ENCODE measurements at places on chromosomes 2 and 18.

GRCh38 chr2:138607746-138608145 lies 106.2 kb downstream of the SPOPL start:
- no peak for DNase-seq

DNA sequence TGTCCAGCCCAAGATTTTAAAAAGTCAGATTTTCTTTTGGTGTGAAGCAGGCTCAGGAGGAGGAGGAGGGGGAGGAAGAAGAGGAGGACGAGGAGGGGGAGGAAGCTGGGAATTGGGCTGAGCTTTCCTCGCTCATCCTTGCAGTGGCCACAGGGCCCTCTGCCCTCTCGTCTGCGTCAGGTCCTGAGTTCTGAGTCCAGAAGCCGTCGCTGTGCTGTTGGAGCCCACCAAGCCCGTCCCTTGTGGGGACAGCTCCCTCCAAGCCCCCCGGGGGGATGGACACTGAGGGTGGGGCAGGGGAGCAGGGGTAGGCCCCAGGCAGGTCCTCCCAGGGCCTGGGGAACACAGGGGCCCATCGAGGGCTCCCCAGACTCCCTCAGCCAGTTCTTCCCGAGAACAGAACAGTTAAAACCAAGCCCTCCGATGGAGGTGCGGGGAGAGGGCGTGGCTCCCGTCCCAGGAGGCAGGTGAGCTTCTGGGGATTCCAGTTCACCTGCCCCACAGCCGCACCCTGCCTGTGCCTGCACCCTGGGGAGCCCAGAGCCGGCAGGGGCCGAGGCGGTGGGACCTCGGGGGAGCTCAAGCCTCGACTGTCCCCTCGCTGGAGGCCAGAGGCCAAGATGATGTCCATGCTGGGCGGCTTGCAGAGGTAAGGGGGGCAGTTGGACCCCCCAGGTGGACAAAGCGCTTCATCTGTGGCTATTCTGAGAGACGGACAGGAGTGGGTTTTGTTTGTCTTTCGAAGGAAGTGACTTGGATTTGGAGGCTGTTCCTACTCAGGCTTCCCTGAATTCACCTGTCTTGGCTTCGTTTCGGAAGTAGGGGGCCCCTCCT lies at the start of gene GAL3ST2:
Gene GAL3ST2, plus strand, starts transcription at position 487 of the 834 bp plus-strand sequence. Its CDS starts 134 bp downstream, at position 621.
- no peak for DNase-seq

- peak; percentile 6 for DNase-seq
Measured at GRCh38 chr18:63162271-63163014, 157.1 kb downstream of the BCL2 start.

DNA sequence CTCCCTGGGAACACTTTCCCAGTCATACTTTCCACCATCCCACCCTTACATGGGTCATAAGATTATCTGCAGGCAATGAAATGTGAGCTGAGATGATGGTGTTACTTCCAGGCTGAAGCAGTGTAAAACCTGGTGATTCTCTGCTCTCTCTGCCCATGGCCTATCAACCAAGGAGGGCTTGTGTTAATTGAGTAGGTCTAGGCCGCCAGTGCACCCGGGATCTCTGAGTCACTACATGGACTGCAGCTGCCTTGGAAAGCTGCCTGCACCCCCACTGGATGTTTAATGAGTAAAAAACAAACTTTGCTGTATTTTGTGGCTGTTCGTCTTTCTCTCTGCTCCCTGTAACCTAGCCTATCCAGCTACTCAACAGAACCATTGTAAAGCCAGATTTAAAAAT lies 451.7 kb upstream of the SMIM21 start:
- peak; percentile 6 for DNase-seq

DNA sequence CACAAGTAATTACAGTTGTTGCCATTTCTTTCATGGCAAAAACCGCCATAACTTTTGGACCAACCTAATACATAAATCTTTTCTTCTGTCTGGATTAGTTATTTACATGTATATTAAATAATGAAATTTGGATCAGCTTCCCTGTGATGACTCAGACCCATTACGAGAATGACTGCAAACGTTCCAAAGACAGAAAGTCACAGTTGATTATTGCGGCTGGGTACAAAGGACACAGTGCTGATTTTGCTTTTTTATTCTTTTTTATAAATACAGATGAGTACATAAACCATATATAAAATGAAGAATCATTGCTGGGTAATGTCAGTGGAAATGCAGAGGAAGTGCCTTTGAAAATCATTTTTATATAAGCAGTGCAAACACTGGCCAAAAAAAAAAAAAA lies 126.2 kb downstream of the TWIST2 start:
- peak; percentile 67 for DNase-seq

DNA sequence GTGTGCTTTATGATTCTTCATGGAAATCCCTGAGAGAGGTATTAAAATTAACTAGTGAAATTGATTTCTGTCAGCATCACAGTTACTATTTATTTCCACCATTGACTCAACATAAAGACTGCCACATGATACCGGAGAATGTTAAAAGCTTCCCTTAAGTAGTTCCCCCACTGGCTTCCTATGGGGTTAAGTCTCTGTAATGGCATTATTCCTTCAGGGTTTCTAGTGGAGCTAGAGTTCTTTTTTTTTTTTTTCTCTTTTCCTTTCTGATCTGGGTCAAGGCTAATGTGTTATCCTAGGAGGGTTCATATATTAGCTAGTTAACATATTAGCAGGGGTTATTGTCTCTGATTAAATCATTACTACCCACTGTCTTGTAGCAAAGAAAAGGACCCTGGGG lies 1919.1 kb upstream of the PIK3C3 start:
- no peak for DNase-seq

GRCh38 chr2:68190991-68191731 lies 33.5 kb downstream of the PNO1 start:
- peak; percentile 82 for DNase-seq

GRCh38 chr2:65754219-65754618 lies 321.8 kb upstream of the SPRED2 start:
- peak; percentile 30 for DNase-seq

DNA sequence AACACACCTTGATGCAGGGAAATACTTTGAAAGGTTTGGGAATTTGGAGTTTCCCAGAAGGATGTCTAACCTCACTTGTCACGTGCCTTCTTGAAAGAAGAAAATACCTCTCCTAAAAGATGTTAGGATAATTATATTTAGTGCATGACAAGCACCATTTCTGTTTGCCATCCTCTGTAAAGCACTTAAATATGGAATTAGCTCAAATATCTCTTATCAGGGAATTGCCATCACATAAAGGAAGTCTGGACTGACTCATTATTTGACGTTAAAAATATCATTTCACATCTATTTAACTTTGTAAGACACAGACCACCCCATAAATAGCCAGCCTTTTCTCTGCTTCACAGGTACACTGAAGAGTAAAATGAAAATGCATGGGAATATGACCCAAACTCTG lies 140.1 kb downstream of the STK39 start:
- no peak for DNase-seq

GRCh38 chr2:202307690-202308089 lies 42.1 kb downstream of the NOP58 start:
- no peak for DNase-seq

GRCh38 chr18:63439334-63439733 lies 17.1 kb upstream of the VPS4B start:
- peak; percentile 71 for DNase-seq

GRCh38 chr2:584863-585823 lies 92.1 kb downstream of the TMEM18 start:
- no peak for DNase-seq

DNA sequence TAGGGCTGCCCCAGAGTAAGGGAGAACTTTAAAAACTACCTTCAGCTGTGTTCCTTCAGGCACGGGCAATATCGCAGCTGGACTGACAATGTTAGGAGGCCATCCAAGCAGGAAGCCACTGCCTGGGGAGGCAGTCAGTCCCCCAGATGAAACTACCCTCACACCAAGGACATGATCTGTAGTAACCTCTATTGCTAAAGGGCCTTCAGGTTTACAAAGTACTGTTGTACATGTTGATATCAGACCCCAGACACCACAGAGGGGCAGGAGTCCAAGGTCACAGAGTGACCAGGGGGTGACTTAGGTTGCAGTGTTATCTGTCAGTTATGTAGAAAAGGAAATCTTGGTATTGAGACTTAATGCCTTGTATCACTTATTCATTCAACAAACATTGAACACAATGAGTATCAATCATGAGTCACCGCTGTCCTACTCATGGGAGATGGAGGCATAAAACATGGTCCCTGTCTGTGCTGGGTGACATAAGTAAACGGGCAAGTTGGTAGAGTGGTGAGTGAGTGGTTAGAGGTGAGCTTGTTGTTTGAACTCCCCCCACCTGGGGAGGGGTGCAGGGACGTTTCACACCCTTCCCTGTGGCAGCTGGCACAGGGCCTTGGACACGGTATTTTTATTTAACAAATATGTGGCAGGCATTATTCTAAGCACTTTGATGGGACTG lies 7.1 kb downstream of the CABLES1 start:
- peak; percentile 35 for DNase-seq

- DNase-seq = peak; percentile 9
Measured at GRCh38 chr18:56028514-56028913, 440.5 kb upstream of the TCF4 start.

DNA sequence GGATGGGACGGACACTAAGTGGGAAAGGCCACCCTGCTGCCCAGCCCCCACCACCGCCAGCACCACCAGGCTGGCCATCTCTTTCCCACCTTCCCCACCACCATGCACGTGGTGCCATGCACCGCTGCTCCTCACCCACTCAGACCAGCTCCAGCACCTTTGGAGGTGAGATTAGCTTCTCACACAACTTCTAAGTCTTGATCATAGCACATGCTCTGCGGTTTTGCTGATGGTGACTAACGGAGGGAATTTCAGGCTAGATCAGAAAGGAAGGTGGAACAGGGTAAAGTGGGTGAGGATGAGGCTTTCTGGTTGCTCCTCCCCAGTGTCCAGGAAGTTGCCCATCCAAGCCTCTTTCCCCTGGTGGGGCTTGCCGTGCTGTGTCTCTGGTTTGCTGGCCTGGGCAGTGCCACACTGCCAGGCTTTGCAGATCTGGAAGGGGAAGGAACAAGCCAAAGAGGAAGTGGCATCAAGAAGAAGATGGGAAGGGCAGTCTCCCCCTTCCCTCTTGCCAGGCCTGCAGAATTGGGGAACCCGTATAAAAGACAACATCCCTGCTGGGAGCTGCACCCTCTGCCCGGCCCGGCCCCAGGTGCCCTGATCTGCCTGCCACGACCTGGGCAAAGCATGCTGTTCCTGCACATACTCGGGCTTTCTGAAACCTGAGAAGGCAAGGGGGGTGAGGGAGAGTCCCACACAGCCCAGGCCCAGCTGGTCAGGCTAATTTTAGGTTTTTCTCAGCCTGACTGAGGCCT lies 44.3 kb upstream of the CAB39 start:
- DNase-seq = peak; percentile 90

GRCh38 chr2:199278099-199278498 lies 179.6 kb downstream of the SATB2 start:
- DNase-seq = peak; percentile 9

DNA sequence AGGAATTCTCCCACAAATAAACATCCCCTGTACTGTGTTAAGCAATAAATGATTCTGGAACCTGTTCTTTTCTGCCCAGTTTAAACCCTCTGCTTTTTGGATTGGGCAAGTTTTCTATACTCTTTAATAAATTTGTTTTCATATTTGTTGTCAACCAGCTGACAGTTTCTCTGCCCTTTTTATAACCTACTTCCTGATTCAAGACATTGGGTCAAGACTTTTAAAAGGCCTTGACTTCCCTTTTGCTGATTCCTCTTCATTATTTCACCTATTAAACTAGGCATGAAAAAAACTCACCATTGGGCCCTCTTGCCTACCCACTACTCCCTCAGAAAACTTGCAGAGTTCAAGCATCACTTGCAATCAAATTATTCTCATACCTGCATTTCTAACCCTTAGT lies 459.5 kb downstream of the ARHGAP15 start:
- no peak for DNase-seq

DNA sequence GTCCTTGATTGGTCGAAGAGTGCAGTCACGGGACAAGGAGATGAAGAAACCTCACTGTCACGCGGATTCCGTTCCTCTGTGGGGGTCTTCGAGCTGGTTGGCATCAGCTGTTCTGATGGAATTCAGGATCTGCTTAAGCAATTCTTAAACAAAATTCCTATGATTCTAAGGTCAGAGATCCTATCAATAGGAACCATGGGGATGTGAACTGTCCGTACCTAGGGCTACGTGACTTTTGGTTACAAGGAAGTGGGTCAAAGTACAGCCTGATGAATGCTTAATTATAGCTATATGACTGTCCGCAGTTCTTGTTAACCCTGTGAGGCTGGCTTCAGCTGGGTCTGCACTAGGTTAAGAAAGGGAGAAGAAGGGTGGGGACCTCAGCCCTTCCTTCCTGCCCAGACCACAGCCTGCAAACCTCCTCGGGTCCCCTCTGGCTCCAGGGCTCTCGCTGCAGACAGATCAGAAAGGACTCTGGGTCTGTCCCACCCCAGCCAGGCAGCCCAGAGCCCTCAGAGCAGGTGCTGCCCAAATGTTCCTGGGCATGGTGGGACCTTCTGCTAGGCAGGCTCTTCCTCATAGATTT lies 44.2 kb upstream of the TAF1B start:
- DNase-seq = no peak

DNA sequence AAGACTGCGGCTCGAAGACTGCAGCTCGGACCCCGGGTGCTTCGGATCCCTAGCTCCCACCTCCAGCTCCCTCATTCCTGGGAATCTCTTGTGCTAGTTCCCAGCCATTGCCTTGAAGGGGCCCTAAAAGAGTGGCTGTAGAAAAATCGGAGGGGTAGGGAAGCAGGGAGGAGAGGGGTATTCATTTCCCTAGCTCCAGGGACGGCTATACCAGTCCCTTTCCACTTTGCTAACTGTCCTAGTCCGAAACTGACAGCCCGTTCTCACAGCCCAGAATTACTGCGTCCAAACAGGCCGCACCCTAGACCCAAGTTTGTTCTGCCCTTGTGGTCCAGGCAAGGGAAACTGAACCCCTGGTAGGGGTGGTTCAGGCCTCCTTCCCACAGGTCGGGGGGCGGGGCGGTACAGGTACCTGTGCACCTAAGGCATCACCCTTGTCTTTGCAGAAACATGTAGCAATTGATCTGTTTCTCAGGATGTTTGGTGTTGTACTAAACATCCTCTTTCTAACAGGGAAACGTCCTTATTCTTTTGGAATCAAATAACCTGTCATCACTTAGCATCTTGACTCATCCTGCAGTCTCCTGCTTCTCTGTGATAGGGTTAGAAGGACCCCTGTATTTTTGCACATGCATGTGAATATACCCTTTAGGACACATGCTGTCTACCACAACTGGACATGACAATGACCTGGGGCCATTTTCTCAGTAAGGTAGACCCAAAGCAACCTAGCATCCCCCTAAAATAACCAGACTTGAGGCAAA lies 4.0 kb downstream of the EMX1 start:
- DNase-seq = no peak

GRCh38 chr2:135005753-135006152 lies 41.5 kb downstream of the MAP3K19 start:
- no peak for DNase-seq

DNA sequence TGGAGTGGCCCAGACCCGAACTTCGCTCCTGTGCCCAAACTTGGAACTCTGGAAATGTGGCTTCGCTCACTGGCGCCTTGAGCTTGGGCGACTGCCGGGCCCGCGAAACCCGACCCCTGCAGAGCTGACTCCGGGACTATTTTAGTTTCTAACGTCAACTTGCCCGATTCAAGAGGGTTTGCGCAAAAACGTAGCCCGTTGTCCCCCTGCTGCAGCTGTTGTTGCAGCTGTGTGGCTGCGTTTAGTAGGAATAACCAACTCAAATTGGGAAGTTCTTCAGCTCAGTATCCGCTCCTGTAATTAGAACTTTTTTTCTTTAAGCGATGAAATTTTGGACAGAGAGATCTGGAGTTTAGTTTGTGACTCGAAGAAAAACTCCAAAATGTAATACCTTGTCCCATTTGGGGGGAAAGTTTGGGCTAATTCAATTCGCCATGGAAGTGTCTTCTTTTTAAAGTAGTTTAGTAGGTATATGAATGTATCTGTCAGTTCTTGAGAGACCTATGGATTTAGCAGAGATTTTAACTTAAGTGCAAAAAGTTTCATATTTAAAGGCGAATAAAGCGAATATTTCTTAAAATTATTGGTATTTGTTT lies 559 bp downstream of the MYL12A start:
- DNase-seq = no peak

Measured in MCF 10A (cell line).